ENCODE measurements at places on chromosomes 16 and 17.

- DNase-seq = no peak
Observed at GRCh38 chr16:84462296-84463210, 41.9 kb downstream of the MEAK7 start.

GRCh38 chr16:12798846-12799245, 4.8 kb downstream of the CPPED1 start:
- no peak for DNase-seq

DNA sequence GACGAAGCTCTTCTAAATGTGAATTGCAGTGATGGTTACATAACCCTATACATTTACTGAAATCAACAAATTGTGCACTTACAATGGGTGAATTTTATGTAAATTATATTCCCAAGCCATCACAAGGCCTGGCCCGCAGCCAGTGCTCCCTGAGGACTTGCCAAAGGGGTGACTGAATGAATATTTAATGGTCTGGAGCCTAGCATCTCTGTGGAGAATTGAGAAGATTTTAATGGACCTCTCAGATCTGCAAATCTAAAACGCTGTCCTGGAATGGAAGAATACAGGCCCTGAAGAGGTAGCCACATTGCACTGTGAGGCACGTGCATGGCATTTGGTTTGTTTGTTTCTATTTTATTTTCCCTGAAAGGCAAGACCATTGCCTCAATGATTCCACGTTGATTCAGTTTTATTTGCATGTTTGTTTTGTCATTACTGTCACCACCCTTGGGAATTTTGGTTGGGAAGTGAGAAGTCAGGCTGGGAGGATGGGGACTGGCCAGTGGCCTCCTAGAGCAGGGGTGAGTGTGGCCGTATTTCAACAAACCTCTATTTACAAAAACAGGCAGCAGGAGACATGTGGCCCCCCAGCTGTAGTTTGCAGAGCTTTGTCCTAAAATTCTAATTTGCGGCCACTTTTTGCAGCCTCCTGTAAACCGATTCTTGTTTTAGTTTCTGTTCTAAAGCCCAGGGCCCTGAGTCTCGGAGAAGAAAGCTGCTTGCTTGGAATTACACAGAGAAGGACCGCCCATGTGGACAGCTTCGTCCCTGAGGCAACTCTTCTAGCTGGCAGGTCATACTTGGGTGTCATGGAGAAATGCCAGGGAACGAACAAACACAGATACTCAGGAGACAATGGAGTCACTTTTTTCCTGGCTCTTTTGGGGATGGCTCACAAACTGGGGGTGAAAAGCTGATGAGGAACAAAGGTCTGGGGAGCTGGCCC, 40.5 kb upstream of the GCSH start:
- DNase-seq = no peak

DNA sequence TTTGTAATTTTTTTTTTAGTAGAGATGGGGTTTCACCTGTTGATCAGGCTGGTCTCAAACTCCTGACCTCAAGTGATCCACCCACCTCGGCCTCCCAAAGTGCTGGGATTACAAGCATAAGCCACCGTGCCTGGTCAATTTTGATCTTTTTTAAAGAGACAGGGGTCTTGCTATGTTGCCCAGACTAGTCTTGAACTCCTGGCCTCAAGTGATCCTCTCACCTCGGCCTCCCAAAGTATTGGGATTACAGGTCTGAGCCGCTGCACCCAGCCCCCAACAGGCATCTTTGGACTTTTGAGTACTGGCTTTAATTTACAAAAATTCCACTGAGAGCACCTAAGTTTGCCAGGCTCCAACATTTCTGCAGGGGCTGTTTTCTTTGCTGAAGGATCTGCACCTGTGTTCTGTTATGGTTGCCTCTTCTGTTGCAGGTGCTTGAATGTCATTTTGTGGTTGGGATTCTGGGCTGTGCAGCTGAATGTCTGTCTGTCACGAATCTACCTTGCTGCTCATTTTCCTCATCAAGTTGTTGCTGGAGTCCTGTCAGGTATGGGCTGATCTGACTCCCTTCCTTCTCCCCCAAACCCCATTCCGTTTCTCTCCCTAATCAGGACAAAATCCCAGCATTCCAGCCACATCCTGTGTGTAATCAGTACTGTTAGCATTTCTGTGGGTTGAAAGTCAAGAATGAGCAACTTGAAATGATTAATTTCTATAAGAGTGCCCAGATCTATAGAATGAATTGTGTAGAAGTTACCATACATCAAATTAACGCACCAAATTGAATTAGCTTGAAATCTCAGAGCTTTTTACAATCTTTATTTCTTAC, 8.5 kb downstream of the G6PC1 start:
- no peak for DNase-seq

DNA sequence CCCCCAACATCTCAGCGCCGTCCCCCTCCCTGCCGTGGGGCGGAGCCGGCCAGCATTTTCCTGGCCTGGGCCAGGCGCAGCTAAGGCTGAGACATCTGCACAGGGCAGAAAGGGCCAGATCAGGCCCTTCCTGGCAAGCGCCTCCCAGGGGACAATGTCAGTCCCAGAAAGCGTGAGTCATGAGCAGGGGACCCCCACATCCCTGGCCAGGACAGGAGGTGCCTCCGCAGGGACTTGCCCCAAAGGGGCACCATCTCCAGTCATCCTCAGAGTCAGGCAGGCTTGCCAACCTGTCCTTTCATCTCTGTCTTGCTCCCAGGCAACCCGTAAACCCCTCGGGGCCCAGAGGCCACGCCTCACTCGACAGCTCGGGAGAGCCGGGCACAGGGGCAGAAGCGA, 43.2 kb downstream of the SOCS1 start:
- DNase-seq = no peak

DNA sequence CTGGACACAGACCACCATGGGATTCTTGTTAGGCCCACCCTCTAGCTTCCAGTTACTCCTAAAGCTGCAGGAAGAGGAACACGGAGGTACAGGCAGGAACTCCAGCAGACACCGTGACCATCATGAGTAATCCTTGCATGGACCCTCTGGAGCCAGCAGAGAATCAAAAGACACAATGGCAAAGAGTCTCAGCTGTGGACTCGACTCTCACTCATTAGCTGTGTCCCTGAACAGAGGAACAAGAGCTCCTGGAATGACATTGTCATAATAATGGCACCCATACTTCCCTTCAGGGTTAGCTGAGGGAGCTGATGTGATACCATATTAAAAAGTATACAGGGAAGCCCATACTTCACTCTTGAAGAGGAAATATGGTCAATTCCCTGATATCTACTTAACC, 176.3 kb upstream of the ASIC2 start:
- no peak for DNase-seq

- DNase-seq = no peak
Observed at GRCh38 chr16:85262558-85263238, 150.4 kb upstream of the CIBAR2 start.

DNA sequence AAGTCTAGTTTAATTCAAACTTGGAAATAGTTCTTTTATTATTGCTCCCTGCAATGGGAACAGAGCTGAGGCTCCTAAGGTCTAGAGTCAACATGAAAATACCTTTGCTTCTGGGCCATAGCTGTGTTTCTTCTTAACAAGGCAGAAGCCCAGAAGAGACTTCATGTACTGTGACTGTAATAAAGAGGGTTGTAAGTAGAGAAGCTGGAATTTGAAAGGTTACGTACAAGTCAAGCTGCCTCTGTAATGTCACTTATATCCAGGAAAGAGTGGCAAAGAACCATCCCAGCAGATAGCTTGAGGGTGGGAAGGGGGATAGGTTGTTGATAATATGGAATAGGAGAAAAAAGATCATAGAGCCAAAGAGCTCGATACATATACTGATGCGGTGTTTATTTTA, 248.6 kb downstream of the WWOX start:
- DNase-seq = no peak

DNA sequence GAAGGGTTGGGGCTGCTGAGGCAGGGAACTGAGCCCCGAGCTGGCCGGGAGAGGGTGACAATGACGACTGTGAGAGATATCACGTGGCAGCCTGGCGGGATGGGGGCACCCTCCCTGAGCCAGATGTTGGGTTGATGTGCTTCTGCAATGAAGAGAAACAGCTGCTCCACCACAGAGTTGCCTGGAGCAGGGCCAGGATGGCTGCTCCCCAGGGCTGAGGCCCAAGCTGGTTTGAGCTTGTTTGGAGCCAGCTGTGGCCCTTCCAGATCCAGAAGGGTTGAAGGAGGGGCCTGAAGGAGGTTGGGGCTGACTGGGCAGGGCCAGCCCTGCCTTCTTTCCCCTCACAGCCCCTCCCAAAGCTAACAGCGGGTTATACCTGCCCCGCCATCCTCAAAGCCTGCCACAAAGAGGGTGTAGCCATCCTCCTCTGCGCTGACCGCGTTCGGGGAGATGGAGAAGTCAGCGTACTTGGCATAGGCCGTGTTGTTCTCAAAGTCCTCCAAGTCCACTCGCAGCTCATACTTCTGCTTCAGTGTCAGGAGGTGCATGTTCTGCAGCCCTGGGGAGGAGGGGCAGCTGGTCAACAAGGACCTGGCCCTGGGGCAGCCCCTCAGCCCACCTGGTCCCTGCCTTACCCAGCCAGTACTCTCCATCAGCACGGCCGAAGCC, 2.1 kb downstream of the MFAP4 start:
- DNase-seq = no peak

DNA sequence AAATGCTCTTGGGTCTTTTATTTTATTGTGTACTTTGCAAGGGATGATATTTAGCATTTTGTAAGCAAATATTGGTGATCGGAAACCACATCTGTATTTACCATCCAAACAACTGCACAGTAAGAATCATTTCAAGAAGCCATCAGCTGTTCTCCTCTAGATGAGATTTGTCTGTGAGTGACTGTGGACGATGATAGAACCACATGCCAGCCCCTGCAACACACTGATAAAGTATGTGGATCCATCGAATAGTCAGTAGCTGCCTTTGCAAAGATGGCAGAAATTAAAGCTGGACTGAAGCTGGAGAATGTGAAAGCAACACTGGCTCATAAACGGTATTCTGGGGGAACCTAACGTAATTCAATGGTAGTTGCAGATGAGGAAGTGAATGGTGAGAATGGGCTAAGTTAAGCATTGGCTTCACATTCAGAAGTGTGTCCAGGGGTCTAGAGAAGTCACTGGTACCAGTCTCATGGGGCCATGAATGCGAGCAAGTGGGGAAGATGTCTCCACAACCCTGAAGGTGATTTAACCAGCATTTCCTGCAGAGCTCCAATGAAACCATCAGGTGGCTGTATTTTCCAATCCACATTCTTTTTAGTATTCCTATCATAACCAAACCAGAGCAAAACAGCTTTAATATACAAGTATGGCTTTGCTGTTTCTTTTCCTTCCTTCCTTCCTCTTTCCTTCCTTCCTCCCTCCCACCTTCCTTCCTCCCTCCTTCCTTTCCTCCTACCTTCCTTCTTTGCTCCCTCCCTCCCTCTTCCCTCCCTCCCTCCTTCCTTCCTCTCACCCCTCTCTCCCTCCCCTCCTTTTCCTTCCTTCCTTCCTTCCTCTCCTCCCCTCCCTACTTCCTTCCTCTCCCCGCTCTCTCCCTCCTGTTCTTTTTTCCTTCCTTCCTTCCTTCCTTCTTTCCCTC, 169.4 kb downstream of the ABCA8 start:
- DNase-seq = no peak

DNA sequence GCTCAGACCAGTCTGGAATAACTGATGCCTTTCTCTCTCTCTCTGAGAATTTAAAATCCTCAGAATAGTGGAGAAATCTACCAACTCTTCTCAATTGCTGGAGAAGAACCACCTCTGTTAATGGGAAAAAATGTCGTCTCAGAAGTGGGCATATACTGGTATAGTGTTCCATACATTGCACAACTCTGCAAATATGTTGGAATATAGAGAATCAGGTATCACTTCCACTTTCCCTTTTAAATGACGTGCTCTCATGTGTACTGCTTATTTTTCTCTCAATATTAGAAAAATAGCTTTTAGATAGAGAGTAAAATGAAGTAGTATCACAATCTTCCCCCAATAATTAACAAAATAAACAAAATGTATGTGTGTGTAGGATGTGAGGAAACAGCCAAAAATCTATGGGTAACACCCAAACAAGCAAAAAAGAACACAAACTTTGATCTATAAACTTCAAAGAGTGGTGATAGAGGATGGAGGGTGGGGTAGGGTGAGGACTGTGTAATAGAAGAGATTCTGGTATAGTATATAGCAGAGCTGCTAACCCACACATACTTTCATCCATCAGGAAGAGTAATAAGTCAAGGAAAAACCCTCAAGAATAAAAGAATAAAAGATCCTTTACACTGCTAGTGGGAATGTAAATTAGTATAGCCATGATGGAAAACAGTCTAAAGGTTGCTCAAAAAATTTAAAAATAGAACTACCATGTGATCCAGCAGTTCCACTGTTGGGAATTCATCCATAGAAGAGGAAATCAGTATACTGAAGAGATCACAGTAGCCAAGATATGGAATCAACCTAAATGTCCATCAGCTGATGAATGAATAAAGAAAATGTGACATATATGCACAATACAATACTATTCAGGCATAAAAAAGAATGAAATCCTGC, 46.9 kb downstream of the NFATC3 start:
- no peak for DNase-seq

DNA sequence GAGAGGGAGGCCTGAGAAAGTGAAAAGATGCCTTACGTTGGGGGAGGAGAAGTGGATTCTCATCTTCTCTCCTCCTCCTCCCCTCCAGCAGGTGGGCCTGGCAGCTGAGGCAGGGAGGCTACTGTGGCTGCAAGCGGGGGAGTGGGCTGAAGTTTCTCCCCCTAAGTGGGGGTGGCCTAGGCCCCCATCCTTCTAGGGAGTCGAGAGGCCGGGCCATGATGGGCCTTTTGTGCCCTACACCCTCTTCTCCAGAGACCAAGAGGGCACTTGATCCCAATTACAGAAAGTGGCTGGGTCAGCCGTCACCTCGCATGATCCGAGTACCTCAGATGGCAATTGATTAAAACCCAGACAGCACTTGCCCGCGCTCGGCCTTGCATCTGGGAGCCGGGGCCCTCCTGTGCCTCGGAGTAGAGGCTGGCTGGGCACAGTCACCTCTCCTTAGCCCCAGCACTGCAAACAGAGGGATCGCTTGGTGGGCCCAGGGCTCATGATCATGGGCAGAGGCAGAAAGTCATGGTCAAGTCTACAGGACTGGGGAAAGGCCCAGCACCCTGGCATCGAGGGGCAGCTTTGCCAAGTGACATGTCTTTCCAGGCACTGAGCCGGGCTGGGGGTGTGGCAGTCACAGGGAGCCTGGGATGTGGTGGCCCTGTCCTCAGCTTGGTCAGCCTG, 78.3 kb downstream of the IRX5 start:
- no peak for DNase-seq

GRCh38 chr16:70416748-70417616, 21.9 kb downstream of the ST3GAL2 start:
- no peak for DNase-seq

DNA sequence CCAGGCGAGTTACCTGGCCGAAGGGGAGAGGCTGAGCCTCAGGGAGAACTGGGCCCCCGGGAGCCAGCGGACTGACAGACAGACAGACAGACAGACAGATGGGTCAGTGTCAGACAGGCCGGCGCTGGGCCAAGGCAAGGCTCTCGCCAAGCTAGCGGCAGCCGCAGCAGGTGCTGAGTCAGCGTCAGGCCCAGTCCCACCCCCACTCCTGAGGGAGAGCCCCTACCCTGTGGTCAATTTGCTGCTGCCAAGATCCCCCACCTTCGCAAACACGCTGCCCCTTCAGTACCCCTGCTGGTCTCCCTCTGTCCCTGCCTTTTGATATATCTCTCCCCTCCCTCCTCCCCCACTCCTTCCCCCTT, 1.5 kb downstream of the FGF11 start:
- no peak for DNase-seq
